ENCODE measurements at places on chromosomes 6 and 20. TPM values are rescaled to one million over a fixed set of nuclear protein-coding genes. Genes with fewer than 3 reads are reported as not detected.

The FKBP1A gene
- polyA plus RNA-seq, result 46.5 TPM

GRCh38 chr6:28738396-28738765, 185.4 kb downstream of the TRIM27 start:
- DNase-seq, result no peak

DNA sequence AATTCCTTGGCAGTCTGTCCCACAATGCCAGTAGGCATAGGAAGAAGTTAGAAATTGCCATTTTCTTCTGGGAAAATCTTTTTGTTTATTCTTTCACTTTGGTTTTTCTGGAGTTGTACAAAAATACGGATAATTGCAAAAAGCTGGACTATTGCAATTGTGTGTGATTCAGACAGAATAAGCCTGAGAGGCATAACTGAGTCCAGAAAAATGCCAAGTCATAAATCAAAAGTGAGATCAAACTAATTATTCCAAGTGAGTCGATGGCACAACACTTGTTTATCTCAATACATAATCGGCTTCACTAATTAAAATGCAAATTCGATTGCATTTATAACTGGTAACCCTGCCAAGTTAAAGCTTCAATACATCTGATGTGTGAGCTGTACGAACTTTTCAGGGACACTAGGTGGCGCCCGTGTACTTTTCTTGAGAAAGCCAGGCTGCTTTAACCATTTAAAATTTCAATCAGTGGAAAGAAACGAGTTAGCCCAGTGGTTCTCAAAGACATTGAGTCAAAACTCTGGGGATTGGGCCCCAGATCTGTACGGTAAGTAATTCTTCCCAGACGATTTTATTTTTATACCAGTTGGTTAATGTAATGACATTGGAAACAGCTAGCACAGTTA, 102.6 kb downstream of the LAMP5 start:
- DNase-seq, result peak; percentile 37

GRCh38 chr6:163001330-163001729, 273.6 kb downstream of the PACRG start:
- no peak for DNase-seq

GRCh38 chr6:147604373-147604772, 95.9 kb downstream of the SAMD5 start:
- DNase-seq, result no peak

DNA sequence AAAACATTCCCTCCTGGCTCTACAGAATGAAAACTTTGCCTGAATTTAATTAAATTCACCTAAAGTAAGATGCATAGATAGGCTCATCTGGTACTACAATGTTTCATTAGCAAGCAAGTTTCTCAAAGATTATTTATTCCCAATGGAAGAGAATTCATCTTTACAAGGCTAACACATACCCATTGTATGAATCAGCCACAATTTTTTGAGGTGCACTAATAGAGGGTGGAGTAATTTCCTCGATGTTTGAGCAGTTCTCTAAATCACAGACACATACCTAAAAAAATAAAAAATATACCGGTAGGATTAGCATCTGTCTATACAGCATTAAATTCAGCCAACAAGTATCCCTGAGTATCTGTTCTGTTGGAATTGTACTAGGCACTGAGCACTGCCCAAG, 32.7 kb downstream of the ROS1 start:
- no peak for DNase-seq

DNA sequence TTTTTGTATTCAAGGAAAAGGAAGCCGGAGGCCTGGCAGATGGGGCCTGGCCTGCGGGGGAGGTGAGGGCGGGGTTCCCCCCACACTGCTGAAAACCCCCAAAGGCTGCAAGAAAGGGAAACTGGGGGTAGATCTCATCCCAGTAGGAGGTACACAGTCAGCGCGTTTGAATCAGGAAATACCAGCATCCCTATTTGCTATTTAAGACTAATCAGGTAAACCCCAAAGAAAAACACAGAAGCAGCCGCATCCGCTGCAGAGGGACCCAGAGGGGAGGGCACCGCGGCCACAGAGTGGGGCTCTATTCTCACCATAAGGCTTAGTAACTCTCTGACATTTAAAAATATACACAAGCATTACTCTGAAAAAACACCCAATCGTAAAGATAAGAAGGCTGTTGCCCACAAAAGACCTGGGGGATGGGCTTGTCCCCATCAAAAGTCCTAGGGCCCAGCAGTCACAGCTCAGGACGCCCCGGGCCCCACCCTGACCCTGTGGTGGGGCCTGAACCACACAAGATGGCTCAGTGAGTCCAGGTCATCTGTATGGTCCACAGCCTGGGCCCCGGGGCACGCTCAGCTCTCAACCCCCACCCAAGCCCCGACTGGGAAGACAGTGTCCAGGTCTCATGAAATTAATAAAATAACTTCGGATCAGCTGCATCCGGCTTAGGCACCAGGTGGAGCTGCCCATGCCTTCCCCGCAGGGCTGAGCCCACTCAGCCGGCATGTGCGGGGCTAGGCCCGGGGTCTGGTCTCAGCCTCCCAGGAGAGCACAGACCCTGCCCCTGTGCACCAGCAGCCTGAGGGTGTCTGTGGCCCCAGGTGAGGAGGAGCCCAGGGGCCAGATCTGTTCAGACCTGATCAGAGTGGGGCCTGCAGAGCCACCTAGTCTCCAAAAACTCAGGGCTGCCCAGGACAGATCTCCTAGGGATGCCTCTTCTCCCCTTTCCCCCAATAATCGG, 31.0 kb downstream of the KCNQ2 start:
- DNase-seq, result no peak

GRCh38 chr6:35808688-35809087, 3.5 kb downstream of the LHFPL5 start:
- DNase-seq, result no peak

All from naive thymus-derived CD4-positive, alpha-beta T cell (primary cell).